ENCODE measurements at places on chromosomes 7 and 10.

DNA sequence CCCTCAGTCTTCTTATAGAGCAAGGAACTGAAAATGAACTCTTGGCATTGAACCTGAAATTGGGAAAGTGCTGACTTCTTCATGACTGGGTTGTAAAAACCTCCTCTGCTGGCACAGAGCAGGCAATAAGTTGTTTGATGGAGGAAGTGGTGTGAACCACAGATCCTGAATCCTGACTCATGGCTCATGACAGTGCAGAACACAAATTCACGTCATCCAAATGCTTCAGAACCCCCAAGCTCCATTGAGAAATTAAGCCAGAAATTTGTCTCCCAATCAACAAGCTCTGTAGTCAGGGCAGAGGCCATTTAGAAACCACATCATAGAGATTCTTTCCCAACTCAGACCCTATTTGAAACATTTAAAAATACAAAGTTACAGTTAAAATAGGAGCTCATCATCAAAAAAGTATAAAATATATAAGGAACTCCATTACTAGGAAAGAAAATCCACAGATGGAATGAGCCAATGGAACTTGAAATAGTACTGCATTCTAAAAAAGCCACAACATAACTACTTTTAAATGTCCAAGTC, 10.3 kb upstream of the STK17A start:
- DNase-seq, result peak; percentile 70

DNA sequence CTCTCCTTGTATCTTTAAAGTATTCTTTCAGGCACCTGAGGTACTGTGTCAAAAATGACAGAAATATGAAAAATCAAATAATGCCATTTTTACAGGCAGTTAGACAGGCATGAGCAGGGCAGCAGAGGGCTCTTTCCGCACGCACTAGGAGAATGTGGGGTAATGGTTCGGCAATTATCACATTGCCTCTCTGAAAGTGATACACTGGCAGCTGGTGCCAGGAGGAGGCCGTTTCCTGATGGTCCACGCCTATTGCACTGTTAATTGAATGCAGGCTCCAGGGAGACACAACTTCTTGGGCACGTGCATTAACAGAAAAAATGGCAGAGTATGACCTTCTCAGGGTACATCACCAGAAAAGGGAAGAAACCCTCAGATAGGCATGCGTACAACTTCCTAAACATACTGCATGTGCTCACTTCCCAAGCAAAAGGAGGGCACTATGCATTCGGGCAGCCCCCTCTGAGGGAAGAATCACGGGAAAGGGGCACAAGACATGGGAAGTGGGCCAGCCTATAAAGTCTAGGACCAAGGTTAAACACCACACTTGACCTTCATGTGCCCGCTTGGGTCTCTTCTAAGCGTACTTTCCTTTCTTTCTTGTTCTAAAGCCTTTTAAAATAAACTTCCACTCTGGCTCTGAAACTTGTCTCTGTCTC, 161.7 kb downstream of the TNS3 start:
- DNase-seq, result no peak

DNA sequence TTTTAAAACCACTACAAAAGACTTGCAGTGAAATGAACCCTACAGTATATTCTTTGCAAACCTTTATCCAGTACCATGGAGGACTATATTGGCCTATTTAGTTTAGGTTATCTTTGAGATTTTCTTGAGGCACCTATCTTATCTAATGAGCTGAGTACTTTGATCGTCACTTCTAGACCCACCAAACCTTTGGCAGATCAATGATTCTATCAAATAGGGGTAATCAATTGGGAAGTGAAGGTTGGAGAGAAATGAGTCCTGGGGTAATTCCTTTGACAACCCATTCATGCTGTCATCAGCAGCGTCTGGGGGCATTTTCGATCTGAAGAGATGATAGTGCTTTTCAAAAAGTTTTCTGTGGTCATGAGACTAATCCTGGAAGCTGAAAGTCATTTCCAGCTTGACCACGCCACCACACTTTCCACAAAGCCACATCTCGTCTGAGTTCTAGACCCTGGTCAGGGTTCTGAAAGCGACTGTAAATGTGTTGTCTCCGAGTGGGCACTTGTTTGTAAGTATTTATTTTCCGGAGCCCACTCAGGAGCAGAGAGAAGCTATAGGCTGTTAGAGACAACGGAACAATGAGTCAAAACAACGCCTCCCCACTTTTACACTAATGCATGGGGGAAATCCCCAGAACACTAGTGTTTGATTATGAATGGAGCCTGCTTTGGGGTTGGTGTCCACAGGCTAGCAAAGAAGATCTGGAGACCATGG, 4.8 kb downstream of the EGR2 start:
- DNase-seq, result no peak

- DNase-seq, result no peak
These were observed 144.5 kb downstream of the ADCY1 start for GRCh38 chr7:45718464-45719330.

DNA sequence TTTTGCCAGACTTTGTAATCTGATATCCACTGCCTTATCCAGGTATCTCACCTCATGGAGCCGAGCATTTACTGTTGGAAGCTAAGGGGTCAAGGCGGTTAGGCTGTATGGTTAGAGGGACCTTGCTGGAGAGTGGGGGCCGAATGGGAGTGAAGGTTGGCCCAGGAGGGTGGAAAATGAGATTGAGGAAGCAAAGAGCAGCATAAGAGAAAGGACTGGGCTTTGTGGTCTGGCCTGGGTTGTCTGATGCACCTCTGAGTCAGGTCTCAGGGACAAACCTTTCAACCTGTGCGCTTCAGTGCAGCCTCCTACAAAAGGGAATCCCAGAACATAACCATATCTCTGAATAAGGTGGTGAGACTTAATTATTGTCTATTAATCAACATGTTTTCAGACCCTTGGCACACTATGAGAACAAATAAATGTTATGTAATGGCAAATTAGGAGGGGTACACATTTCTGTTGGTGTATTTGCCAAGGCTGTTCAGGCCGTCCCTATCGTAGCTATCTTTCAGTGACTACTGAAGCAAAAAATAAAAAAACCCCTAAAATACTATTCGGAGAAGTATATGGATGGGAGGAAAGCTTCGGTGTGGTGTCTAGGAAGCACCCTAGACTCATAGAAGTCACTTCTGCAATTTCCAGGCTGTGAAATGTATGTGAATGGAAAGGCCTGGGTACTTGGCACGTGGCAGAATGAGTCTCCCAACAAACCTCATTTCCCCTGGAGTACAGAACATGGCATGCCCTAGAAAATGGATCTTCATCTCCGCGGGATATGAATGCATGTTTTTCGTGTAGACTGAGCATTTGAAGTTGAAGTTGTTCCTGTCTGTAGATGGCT, 4.3 kb downstream of the CAMK1D start:
- no peak for DNase-seq

GRCh38 chr7:132248841-132249240, 327.4 kb downstream of the PLXNA4 start:
- no peak for DNase-seq

DNA sequence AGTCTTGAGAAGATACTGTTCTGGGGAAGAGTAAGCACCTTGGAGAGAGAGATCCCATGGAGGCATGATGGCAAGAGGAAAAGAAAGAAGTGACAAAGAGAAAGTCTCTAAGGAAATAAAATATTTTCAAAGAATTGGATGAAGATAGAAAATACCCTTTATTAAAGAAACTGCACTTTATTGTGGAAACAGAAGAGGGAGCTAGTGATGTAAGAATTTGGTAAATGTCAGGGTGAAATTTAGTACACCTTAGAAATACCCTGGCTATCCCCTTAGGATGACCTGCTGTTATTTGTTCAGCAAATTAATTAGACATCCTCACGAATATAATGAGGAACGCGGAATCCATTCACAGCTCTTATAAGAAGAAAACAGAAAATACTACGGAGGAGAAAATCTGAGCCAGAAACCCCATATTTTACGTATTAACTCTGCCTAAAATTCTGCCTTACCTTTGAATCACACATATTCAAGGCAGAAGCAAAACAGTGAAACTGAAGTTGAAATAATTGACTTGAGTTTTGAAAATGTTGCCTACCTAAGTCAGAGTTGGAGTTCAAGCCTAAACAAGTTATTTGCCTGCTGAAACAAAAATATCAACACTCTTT, 90.7 kb downstream of the TFPI2 start:
- DNase-seq, result no peak

Measured in upper lobe of left lung (tissue), 6 donors.